NCI-H1105 treated with DMSO at 0.1 percent for 48 hours (cell line): ENCODE measurements at places on chromosomes 13 and 19.

DNA sequence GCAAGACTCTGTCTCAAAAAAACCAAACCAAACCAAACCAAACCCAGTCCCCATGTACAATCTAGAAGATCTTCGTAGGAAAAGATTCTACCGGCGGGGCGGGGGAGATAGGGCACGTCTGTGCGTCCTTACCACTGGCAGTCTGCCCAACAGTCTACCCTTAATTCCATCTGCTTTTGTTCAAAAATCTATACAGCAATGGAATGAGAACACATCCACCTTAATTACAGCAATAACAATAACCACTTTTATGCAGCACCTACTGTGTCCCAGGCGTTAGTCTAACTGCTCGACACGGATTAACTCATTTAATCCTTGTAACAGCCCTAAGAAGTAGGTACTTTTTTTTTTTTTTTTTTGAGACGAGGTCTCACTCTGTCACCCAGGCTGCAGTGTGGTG lies 2.5 kb upstream of the ATF5 start:
- no peak for DNase-seq

- DNase-seq: no peak
Observed at GRCh38 chr19:19297759-19298158, 22.6 kb downstream of the SUGP1 start.

- DNase-seq: no peak
Observed at GRCh38 chr13:30561511-30561910, 56.2 kb upstream of the USPL1 start.

- DNase-seq: no peak
Observed at GRCh38 chr19:47377208-47377701, 28.1 kb downstream of the DHX34 start.

GRCh38 chr19:53823380-53824120 lies 564 bp downstream of the NLRP12 start:
- DNase-seq: no peak

DNA sequence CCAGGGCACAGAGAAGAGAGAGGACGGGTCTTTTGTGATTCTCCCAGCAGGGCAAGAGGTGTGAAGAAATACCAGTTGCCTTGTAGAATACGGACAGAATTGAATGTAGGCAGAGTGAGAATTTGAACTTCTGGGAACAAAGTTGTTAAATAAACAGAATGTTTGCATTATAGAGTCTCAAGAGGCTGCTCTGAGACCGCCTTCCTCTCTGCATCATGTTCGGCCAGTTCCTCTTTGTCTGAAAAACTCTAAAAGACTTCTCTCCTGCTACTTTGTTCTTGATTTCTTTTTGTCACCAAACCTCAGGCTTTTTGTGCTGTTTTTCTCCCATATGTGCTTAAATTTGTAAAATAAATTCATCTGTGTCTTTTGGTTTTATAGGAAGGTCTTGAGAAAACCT lies 256.4 kb downstream of the DLEU7 start:
- no peak for DNase-seq

DNA sequence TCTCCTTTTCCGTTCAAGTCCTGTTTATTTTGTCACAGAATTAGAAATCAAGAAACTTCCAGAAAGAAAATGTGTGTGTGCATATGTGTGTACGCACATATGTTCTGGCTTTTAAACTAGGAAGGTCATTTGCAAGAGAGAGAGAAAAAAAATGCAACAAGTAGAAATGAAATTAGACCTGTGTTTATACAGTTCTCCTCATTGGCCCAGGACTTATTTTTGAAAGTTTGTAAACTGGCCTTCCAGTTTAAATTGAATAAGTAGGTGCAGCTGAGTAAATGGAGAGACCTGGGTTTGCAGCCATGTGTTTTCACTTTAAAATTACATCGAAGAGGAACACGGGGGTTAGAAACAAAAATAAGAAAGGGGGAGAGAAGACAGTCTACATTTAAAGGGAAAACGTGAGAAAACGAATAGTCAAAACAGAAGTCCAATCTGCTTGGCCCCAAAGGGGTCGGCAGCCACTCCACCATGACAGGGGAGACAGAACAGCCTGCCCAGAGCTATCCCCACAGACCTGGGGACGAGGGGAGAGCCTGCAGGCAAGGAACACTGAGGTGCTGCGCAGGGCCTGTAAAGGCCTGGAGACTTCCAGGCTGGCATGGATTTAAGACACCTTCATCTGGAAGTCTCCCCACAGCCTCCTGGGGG lies 216.8 kb upstream of the MAB21L1 start:
- no peak for DNase-seq

DNA sequence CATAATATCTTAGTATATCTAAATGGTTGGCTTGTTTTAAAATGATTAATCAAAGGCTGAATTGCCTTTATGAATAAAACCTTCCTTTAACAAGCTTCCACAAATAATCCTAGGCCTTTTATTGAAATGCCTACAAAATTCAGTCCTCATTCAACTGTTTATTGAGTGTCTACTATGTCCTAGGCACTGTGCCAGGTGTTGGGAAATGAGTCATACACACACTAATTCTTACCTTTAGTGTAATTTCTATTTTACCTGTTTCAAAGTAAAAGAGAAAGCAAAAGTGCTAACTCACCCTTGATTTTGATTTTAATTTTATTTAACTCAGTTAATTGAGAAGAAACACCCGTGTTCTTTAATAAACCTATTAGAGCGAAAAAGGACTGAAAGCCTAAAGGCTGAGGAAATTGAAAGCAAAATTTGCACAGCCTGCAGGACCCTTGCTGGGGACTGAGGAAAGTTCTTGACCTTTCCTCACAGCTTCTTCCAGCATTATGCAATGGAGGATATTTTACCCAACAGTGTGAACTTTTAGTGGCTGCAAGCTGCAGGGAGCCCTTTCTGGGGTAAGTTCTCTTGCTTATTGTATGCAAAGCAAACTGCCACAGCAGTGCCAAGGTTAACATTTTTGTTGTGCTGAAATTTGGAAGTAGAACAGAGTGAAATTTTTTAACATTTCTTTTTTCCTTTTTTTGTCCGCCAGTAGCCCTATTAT lies 83.1 kb downstream of the B3GLCT start:
- DNase-seq: no peak

DNA sequence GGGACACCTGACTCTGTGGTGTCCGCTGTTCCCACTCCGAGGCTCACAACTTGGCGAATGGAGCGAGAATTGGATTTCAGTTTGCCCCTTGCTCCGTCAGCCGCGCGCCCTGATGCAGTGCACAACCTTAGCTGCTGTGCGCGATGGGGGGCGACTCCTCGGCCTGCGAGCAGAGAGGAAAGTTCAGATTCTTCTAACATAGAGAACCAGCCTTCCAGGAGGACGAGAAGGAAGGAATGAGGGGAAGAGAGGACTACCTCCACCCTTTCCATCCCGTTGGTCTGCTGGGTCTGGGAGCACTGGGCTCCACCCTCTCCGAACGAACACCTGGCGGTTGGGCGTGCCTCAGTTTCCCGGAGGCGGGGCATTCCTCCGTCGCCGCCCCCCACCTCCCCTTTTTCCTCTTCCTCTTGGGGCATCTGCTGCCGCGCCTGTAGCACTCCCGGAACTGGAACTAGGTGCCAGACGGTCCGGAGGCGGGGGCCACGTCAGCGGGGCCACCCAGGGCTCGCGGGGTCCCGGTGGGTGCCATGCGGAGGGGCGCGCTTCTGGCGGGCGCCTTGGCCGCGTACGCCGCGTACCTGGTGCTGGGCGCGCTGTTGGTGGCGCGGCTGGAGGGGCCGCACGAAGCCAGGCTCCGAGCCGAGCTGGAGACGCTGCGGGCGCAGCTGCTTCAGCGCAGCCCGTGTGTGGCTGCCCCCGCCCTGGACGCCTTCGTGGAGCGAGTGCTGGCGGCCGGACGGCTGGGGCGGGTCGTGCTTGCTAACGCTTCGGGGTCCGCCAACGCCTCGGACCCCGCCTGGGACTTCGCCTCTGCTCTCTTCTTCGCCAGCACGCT lies at the start of gene KCNK6:
KCNK6 (plus strand) TSS at position 425 of the 838 bp plus-strand sequence; CDS start at position 531, 106 bp downstream.
- no peak for DNase-seq

GRCh38 chr19:10111405-10111811 lies at the start of gene P2RY11:
P2RY11 (plus strand) TSS chr19:10111693; CDS start chr19:10111722, 29 bp downstream.
- no peak for DNase-seq

DNA sequence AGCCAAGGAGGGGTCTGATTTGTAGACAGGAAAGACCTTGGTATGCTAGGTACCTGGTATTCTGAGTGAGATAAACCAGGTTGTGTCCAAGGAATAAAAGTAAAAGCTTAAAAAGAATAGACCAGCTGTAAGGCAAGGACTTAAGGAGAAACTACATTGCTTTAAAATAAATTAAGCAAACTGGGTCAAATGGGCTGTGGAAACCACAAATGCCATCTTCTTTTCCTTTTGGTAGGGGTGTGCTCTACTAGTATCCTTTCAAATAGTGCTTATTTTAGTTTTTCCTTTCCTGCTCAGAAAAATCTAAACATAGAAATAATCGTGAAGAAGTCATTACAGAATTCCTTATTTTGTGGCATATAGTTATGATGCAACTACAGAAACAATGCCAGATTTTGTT lies 138.6 kb upstream of the KLF12 start:
- no peak for DNase-seq

DNA sequence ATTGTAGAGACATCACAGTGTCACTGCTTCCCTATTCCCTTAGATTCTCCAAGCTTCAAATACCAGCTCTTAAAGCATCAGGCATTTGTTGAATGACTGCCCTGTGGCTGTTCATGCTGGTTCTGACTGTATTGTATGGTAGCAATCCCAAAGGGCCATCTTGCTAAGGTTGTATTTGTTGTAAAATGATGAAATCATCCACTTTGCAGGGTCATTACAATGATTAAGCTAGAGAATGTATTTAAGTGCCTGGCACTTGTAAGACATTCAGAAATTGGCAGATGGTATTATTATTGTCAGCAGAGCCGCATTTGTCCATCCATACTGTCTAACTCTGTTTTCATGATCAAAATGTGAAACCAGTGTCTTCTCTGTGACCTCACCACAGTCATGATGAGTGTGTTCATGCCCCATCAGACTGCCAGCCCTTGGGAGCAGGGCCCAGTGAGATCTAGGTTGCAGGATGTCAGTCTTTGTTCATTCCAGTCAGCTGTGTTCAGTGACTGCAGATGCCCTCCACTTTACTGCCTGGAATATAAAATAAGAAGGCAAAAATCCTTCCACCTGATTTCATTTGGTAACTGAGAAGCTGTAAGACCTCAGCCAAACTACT lies 86.1 kb downstream of the DHRS12 start:
- DNase-seq: no peak

DNA sequence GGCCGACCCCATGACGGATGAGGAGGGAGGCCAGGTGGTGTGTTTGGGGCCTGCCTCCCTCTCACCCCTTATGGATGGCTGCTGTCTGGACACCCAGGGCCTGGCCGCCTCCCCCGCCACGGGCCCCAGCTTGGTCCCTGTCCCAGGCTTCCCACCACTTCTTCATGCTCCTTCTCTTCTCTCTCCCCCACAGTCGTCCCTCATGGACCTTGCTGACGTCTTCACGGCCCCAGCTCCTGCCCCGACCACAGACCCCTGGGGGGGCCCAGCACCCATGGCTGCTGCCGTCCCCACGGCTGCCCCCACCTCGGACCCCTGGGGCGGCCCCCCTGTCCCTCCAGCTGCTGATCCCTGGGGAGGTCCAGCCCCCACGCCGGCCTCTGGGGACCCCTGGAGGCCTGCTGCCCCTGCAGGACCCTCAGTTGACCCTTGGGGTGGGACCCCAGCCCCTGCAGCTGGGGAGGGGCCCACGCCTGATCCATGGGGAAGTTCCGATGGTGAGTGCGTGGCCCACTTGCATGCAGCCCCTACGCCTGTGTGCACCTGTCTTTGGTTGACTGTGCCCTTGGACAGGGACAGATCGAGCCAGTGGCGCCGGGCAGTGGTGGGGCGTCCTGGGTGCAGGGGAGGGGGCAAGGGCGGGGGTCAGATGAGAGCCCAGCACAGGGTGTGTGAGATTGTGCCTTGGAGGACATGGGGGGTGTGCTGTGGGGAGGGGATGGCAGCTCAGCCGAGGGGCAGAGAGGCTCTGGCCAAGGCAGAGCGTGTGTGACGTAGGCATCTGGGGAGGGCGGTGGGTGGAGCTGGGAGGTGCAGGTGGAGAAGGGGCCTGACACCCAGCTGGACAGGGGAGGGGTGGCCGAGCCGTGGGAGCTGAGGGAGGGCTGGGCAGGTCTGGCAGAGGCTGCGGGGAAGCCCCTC lies 16.8 kb downstream of the EPN1 start:
- DNase-seq: no peak

GRCh38 chr13:43240278-43240677 lies 216.9 kb downstream of the DNAJC15 start:
- no peak for DNase-seq
